ENCODE measurements at places on chromosomes 7 and 10.

GRCh38 chr10:28425422-28425821, 107.5 kb upstream of the WAC start:
- DNase-seq: no peak

- no peak for DNase-seq
Measured at GRCh38 chr7:106999023-106999422, 45.5 kb upstream of the PRKAR2B start.

DNA sequence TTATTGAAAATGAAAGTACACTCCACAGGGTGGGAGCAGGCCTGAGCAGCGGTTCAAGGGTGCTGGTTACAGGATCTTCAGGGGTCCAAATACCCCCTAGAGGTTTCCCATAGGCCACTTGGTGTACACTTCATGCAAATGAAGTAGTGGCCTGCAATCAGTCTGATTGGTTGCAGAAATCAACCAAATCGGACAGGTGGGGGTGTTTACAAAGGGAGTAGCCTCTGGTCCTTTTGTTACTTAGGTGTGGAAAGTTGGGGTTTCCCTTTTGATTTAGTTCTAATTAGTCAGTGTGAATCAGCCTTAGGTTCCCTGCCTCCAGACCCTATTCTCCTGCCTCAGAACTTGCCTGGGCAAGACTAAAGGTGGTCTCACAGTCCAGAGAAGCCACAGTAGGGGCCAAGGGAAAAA, 49.6 kb downstream of the SYPL1 start:
- no peak for DNase-seq

DNA sequence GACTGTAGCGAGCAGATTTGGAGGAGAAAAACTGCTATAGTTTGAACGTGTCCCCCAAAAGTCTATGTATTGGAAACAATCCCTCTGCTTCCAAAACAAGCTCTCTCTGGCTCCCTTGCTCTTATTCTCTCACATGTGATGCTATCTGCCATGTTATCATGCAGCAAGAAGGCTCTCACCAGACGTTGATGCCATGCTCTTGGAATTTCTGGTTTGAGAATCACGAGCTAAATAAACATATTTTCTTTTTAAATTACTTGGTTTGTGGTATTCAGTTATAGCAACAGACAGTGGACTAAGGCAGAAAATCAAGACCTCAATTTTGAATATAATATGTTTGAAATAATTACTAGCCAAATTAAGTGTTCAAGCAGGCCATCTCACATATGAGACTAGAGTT, 17.5 kb upstream of the GNAT3 start:
- DNase-seq: no peak

GRCh38 chr10:50576245-50576815, 47.4 kb downstream of the SGMS1 start:
- DNase-seq: no peak

- no peak for DNase-seq
Measured at GRCh38 chr7:50648076-50648475, 82.9 kb upstream of the DDC start.
